ENCODE measurements at places on chromosomes 2 and 18. TPM values are rescaled to one million over a fixed set of nuclear protein-coding genes. Genes with fewer than 3 reads are reported as not detected.

The HOXD13 gene
- not detected for total RNA-seq

The EIF2AK3 gene
- total RNA-seq = 20.0 TPM

The ADAM23 gene
- total RNA-seq = 5.6 TPM

GRCh38 chr2:42708179-42708578, 55.8 kb downstream of the OXER1 start:
- H3K4me3 ChIP-seq = no peak overlapping the region
- H3K36me3 ChIP-seq = no peaks in the 10 kb centered on the region
- DNase-seq = no peak
- no peaks in the 10 kb centered on the region for H3K27me3 ChIP-seq
- H3K4me1 ChIP-seq = no peaks in the 10 kb centered on the region

DNA sequence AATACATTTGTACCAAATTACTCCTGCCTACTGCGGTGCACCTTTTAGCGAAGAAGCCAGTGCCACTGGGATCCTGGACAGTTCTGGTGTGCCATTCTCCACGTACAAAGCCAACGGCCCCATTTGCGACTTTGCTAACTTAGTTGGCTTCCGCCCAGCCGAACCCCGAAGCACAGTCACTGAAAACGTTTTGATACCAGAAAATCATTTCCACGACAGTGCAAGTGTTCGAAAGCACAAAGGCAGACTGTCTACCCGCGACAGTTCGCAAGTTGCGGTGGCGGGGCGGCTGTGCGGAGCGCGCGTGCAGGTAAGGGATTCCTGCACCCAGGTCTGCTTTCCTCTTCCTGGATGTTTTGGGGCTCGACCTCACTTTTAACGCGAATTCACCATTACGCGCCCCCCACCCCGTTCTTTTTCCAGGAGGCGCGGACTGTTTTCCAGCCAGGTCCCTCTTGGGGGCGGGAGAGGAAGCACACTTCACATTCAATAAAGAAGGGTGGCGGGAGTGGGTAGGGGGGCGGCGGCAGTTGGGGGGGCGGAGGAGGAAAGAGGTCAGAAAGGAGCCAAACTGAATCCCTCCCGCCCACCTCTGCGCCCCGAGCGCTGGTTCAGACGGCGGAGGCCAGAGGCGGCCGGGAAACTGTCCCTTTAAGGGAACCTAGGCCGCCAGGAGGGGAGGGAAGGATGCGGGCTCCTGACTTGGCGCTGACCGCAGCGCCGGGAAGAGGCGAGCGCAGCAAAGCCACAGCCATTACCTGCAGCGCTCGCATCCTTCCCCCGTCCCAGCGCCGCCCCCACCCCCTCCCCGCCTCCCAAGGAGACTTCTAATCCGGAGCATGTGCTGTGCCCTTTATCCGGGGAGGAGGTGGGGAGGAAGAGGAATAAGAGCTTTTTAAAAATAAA, 107.4 kb upstream of the KCTD1 start:
- H3K27me3 ChIP-seq = no peaks in the 10 kb centered on the region
- no peak overlapping the region for H3K4me3 ChIP-seq
- peak; percentile 66 for DNase-seq
- no peaks in the 10 kb centered on the region for H3K36me3 ChIP-seq
- peak overlapping the region; percentile 77 for H3K27ac ChIP-seq

DNA sequence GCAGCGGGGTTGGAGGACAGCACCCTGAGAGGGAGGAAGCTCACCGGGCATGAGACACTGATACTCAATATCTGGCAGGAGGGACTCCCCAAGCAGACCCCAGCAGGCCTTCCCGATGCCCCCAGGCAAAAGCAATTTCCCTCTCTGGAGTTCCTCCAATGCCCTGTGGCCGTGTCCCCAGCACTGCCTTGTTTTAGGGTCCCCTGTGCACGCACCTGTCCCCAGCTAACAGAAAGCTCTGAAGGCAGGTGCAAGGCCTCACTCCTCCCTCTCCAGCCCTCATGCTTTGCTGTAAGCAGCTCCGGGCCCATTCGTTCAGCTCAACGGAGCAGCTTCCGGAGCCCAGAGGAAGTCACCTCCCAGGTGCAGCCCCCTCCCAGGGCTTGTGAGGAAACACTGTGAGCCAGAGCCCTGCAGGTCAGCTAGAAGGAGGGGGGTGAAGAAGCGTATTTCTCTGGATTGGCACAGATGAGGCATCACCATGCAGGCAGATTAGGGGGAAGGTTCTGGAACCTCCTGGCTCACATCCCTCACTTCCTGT, 50.3 kb upstream of the ID2 start:
- no peaks in the 10 kb centered on the region for H3K36me3 ChIP-seq
- DNase-seq = no peak
- no peak overlapping the region for H3K27ac ChIP-seq
- H3K4me1 ChIP-seq = no peaks in the 10 kb centered on the region
- no peak overlapping the region for H3K4me3 ChIP-seq

DNA sequence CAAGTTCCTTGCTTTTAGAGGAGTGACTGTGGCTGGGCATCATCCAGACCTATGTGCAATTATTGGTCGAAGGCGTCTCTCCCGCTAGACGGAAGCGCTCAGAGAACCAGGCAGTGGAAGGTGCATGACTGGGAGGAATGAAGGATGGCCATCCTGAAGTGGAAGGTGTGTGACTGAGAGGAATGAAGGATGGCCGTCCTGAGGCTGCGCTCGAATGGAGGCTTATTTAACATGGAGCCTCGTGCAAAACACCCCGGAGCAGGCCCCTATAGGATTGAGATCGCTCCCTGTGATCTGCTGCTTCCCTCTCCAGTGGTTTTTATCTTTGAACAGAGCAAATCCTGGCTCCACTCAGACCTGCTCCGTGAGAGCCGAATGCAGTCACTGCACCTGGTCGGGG, 140.2 kb upstream of the ID2 start:
- no peaks in the 10 kb centered on the region for H3K27me3 ChIP-seq
- H3K27ac ChIP-seq = no peak overlapping the region
- H3K4me3 ChIP-seq = no peak overlapping the region
- H3K4me1 ChIP-seq = no peaks in the 10 kb centered on the region
